ENCODE measurements at places on chromosomes 11 and 22.

- no peak for DNase-seq
These were observed 56.6 kb upstream of the UBASH3B start for GRCh38 chr11:122598971-122599370.

GRCh38 chr11:107252429-107253161 is 205.0 kb downstream of the CWF19L2 start:
- DNase-seq, result no peak

GRCh38 chr11:121715405-121715804 is 262.6 kb upstream of the SORL1-AS1 start:
- no peak for DNase-seq

DNA sequence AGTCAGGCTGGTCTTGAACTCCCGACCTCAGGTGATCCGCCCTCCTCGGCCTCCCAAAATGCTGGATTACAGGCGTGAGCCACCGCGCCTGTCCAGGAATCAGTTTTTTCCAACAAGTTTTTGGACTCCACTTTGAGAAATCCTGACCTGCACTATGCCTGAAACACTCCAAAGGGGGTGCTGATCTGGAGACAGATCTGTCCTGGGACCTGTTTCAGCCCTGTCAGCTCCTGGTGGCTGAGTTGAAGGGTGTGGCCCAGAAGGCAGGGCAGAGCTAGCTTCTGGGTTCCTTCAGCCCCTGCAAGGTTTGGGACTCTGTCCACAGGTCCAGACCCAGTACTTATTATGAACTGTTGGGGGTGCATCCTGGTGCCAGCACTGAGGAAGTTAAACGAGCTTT is 1.2 kb downstream of the DNAJC4 start:
- DNase-seq, result no peak
